Activated CD8-positive, alpha-beta memory T cell treated with anti-CD3 and anti-CD28 coated beads for 4 hours (primary cell): ENCODE measurements at places on chromosomes 1 and 21.

- DNase-seq = no peak
Observed at GRCh38 chr1:24894002-24894401, 36.1 kb downstream of the RUNX3 start.

DNA sequence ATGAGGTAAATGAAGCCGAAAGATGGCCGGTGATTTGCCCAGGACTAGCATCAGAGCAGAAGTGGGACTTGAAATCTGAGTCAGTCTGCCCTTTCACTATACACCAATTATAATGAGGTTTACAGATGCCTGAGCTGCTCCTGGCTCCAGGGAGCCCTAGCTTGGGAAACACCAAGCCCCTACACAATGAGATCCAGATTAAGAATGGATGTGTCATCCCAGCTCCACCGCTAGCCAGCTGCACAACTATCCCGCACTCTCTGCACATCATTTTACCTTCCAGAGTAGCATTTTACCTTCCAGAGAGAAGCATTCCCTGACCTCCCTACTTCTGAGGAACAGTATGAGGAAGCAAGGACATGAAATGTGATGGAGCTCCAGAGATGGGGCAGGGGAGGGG lies 27.0 kb downstream of the SERTAD4 start:
- no peak for DNase-seq

GRCh38 chr1:8343044-8343443 lies 25.1 kb downstream of the SLC45A1 start:
- no peak for DNase-seq

GRCh38 chr1:237921306-237921705 lies 30.6 kb upstream of the ZP4 start:
- DNase-seq = no peak

- no peak for DNase-seq
Observed at GRCh38 chr1:45879885-45880598, 76.6 kb downstream of the MAST2 start.

GRCh38 chr1:95504321-95504720 lies 270.3 kb downstream of the RWDD3 start:
- no peak for DNase-seq

DNA sequence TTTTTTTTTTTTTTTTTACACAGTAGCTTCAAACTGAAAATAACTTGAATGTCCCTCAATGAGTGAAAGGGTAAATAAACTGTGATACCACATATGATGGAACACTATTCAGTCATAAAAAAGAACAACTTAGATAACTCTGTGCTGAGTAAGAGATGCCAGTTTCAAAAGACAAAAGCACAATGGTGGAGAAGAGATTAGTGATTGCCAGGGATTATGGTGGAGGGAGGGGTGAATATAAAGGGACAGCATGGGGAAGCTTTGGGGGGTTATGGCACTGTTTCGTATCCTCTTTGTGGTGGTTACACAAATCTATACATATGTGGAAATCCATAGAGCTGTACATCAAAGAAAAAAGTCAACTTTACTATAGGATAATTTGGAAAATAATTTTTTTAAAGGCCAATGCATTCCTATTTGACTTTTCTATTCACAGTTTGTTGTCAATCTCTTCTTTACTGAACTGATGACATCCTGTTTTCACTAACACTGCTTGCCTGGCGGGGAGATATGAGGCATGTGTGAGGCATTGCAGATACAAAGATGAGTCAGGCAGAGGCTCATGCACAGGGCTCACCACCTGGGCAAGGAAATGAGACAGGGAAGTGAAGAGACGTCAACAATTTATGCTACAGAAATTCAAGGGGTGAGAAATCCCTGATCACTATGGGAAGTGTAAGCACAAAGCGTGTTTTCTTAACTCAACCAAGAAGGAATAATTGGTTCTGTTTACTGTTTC lies 302.7 kb downstream of the DUSP10 start:
- DNase-seq = peak; percentile 52

DNA sequence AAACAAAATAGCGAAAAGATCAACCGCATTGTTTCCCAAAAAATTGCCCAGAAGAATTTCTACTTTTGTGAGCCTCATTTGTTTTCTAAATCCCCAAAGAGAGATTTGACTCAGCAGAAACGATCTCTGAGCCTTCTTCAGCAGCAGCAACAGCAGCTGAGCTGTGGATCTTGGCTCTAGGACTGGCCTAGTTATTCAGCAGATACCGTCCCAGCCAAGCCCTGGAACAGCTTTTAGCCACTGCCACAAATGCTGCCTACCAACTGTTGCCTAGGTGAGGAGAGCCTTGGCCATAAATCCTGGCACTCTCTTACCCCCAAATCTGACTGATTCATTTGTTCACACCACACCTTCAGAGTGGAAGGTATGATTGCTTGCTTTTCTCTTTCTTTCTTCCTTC lies 320.1 kb downstream of the TGFB2 start:
- no peak for DNase-seq

- no peak for DNase-seq
Observed at GRCh38 chr1:6928106-6928885, 143.0 kb downstream of the CAMTA1 start.

DNA sequence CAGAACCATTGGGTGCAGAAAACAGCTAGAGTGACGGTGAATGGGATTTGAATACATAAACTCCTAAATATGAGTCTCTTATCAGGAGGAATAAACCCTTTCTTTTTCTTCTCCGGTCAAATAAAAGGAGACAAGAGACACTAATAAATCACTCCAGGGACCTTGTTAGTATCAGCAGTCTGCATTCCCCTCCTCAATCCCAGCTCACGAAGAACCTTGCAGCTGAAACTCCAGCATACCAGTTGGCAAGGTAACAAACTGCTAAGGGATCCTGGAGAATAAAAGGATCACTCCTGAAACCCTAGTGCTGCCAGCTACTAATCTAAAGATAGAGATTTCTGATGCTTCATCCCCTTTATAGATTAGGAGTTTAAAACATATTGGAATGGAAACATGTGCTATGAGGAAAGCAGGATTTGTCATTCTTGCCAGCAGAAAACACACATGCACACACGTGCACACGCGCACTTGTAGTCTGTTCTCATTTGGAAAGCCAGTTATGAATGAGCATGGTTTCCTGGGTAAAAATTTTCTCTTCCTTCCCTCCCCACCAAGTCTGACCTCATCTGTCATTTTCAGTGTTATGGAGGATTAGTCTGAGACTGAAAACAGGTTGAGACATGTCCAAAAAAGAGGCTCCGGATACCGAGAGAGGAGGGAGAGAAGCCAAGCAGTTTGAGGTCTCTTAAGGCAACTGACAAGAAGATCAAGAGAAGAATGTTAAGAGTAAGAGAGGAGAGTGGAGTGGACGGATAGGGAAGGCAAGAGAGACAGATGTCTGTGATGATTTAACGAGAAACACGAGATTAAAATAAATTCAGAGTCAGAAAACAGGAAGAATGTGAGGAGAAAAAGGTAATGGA lies 10.9 kb downstream of the IER5 start:
- DNase-seq = no peak

- peak; percentile 24 for DNase-seq
Observed at GRCh38 chr1:53278298-53278725, 40.0 kb upstream of the MAGOH start.
